Stimulated activated CD4-positive, alpha-beta T cell treated with anti-CD3 and anti-CD28 coated beads, TNF-alpha, amount 100 ng/mL, for 48 hours (primary cell): ENCODE measurements at places on chromosomes 6 and 20.

GRCh38 chr6:73747289-73747688 lies 51.3 kb downstream of the CD109 start:
- no peak for DNase-seq

GRCh38 chr6:34810936-34811632 lies 19.2 kb downstream of the BLTP3A start:
- DNase-seq = no peak

- DNase-seq = no peak
These were observed 41.9 kb upstream of the NOL4L start for GRCh38 chr20:32626859-32627636.

GRCh38 chr6:20024978-20025377 lies 187.3 kb downstream of the MBOAT1 start:
- DNase-seq = no peak

DNA sequence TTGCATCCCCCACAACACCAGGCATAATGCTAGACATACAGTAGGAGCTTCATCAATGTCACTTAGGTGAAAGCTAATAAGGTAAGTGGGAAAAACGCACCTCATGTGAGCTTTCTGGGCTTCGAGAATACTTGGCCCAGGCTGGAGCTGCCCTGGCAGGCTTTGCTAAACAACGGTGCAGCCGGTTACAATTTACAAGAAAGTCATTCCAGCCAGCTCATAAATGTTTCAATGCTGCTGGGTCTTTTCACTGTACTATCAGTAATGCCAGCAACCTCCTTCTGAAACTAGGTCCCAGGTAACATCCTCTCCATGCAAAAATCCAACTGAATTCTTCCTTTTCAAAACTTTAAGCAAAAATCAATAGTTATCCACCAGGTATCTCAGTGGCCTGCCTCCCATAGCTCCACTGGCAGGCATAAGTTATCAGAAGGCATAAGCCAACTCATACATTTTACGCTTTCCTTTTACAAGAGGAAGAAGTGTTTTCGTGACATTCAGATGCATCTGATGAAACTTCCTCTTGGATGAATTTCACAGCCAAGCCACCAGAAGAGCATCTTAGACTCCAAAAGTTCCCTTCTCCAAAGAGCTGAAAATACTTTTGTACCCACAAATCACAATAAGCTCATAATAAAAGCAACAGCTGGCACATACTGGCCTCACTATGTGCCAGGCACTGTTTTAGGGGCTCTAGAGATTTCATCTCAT lies 56.3 kb downstream of the RTN4IP1 start:
- no peak for DNase-seq

GRCh38 chr20:59823491-59824259 lies 109.8 kb downstream of the SYCP2 start:
- no peak for DNase-seq

- no peak for DNase-seq
These were observed 38.5 kb downstream of the PLCG1 start for GRCh38 chr20:41175727-41176330.

- DNase-seq = no peak
These were observed 223.1 kb upstream of the PDE10A start for GRCh38 chr6:165886169-165886568.
